ENCODE measurements at places on chromosomes 4 and X.

GRCh38 chrX:151912780-151913179 is at the start of gene MAGEA4:
TSS of gene MAGEA4 (plus strand) at chrX:151912889. CDS start at chrX:151923665, 10,776 bp downstream.
- DNase-seq = no peak

- no peak for DNase-seq
Measured at GRCh38 chr4:24809815-24810405, 14.5 kb downstream of the SOD3 start.

GRCh38 chr4:10688022-10688421 is 3.5 kb upstream of the CLNK start:
- DNase-seq = no peak

DNA sequence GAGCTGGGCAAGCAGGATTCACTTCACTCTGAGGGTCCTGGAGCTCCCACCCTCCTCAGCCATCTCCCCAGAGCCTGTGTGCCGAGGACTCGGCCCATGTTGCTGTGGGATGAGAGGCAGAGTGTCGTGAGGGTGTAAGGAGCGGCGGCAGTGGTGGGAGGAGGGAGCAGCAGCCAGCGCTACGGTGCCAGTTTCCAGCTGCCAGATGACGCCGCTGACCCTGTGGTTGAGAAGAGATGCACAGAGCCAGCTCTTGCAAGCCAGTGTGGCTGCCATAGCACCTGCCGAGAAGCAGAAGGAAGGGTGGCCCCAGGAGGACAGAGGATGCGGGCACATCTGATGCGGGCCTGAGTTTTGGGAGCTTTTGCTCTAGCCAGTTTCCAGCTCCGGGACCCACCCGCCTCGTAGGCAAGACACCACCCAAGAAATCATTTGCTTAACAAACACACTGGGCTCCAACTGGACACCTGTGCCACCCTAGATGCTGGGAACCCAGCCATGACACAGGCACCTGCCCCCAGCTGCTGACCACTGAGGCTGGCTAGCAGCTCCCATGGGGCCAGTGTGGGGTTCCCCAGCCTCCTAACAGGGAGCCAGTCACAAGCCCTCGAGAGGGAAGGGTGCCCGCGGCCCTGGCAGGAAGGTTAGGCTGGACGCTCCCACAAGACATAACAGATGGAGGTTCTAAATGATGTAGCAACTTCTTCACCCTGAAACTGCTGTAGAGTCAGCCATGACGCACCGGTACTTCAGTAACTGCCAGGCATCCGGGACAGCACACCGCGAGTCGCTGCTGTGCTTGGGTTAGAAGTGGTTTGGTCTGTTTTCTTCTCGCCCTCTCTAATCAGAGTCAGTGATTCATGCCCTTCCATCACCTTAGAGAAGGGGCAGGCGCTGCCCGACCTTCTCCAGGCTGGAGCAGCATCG is 8.9 kb downstream of the MSANTD1 start:
- no peak for DNase-seq

DNA sequence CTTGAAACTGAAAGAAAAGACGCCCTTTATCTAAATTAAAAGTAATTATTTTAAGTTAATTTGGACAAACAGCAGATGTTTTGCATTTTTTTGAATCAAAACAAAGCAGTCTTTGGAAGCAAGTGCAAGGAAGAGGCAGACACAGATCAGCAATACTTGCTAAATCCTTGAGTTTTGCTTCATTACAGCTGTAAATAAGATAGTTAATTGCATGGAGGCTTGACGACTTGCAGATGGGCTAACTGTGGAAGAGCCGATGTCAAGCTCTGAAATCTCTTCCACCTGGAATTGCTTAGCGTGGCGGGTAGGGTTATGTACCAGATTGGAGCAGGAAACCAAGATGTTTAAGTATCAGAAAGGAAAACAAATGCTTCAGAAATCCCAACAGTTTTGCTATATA is 148.8 kb downstream of the POLA1 start:
- no peak for DNase-seq

GRCh38 chr4:24195991-24196736 is 306.3 kb upstream of the PPARGC1A start:
- DNase-seq = no peak

DNA sequence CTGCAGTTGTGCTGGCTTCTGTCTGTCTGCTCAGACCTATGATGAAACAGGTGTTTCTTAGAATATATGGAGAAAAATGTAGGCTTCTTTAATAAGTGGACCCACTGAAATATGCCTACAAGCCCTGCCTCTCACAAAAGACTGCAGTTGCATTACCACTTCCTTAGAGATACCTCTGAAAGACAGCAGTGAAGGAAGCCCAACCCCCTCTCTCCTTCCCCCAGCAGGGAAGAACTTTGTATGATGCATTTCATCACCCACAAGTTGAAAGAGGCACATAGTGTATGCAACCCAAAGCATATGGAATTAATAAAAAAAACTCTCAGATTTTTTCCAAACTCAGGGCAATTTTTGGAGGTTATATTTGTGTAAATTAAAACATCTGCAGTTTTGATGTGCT is 916.7 kb downstream of the TECRL start:
- DNase-seq = no peak

- no peak for DNase-seq
Measured at GRCh38 chrX:13223868-13224567, 95.8 kb downstream of the ATXN3L start.

GRCh38 chr4:106864231-106864630 is 171.9 kb downstream of the DKK2 start:
- DNase-seq = no peak

- no peak for DNase-seq
Measured at GRCh38 chrX:31036895-31037294, 34.9 kb downstream of the FTHL17 start.

GRCh38 chrX:102723456-102723855 is 2.9 kb downstream of the GPRASP3 start:
- no peak for DNase-seq

- DNase-seq = no peak
Measured at GRCh38 chr4:189600718-189601435, 339.8 kb upstream of the FRG1 start.

DNA sequence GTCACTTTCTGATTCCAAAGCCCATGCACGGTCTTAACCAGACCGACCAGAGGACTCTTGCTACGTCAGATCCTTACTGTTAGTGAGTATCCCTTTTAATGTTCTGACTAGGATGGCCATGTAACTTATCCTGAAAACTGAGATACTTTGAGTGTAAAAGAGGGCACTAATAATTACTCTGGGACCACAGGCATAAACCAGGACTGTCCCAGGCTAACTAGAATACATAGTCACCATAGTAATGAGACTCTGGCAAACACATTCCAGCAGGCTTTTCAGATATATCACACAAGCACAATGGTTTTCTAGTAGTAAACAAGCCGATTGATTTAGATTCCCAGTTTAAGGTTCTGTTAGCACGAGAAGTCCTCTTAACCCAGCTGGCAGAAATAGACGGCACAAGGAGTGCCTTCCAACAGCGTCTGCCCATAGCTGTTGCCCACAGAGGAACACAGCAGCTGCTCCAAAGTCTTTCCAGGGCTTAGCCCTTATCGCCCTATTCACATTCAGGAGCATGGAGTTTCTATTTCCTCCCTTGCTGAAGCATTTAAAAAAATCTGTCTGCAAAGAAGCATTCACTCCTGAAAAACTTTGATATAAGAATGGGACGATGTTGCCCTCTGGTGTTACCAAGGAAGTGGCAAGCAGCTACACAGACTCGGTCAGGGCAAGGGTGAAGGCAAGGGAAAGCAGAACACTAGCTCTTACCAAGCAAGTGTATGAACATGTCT is 92.4 kb downstream of the CXCL13 start:
- DNase-seq = no peak

GRCh38 chr4:79160962-79161361 is 164.9 kb downstream of the NAA11 start:
- DNase-seq = no peak

DNA sequence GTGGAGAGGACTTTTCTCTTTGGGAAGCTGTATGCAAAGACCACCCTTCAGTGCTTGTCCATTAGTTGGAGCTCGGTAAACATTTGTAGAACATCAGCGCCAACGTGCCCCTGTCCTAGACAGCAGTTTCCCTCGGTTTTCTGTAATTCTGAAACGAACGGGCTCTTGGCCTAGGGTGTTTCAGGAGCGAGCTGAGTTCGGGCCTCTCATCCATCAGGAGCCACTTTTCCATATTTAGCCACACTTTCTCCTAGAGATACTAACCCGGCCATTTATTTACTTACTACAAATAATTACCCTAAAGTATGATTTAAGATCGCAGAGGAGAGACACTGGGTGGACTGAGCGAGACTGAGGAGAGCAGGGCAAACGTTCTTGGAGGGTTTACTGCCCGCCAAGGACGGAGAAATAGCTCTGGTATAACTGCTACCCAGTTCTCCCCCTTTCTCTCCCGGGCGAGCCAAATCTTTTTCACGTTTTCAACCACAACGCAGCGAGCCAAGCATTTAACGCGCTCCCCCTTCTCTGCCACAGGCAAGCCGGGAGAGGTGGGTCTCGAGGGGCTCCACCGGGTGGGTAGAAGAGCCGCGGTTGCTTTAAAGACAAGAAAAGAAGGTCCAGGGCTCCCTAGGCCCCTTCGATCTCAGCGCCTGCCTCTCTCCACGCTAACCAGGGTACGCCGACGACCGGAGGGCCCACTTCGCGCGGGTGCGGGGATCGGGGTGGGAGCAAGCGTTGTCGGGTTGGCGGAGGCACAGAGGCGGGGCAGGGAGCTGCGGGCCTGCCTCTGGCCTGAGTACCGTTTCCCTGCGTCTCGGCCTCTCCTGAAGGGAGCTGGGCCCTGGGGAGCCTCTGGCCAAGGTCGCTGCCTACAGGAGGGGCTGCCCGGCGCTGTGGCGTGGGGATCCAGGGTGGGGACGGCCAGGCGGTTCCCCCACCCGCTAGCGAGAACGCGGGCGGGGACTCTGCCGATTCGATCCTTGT is 10.8 kb upstream of the PITX2 start:
- DNase-seq = no peak

- DNase-seq = no peak
Measured at GRCh38 chrX:97898798-97899197, 1015.1 kb downstream of the RPA4 start.

DNA sequence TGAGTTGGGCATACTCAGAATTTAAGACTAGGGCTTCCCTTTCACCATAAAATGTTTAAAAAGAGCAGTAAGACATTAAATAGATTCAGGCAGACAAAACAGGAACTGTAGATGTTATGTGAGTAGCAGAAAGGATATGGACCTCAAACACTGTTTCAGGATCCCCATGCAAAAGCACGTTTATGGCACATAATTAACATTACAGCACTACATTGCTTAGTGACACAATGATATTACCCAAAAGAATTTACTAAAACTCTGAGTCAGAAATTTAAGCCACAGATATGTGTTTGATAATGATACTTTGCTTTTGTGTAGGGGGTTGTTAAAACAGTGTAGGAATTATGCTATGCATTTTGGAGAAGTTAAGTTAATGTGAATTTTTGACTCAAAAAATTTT is 266.3 kb downstream of the PDGFC start:
- DNase-seq = no peak

GRCh38 chr4:13285336-13285735 is 198.8 kb downstream of the RAB28 start:
- no peak for DNase-seq

DNA sequence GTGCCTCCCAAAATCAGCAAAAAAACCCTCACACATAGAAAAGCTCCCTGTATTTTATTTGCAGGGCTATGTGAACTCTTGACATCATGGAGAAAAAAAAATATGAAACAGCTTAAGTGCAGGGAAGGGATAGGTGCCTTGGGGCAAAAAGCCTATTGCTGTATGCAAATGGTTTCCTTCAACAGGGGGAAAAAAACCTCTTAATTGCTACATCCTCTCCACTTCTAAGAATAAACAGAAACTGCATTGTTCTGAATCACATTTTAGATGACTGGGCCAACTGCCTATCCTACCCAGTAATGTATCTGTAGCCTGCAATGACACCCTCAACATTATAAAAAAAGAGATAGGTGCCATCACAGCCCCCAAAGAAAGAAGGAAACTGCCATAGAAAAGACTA is 229.4 kb upstream of the GALNTL6 start:
- no peak for DNase-seq

DNA sequence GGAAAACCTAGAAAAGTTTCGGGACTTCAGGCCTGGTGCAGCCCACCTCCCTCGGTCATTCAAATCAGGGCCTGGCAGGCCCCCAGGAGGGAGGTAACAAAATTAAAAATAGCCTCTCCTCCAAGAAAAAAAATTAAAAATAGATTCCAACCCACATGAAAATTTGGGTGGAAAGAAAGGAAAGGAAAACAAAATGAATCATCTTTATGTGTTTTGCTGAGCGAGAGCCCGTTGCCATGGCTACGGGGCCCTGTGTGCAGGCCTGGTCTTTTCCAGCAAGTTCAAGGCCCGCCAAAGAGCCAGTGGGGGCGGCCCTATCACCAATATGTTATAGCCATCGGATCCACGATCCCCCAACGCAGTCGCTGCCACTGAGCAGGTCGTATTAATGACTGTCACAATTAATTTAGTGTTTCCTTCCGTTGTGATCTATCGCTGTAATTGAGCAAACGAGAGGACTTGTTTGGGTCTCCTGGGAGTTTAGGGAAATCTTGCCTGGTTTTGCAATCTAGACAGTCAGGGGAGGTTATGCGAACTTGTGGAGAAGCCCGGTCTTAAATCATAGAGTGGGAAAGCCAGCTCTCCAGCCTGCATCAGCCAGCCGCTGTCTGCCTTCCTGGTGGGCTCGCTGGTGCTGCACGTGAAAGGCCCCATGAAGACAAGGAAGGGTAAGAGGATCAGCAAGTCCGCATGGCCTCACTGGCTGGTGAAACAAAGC is 452.4 kb downstream of the BCOR start:
- no peak for DNase-seq

DNA sequence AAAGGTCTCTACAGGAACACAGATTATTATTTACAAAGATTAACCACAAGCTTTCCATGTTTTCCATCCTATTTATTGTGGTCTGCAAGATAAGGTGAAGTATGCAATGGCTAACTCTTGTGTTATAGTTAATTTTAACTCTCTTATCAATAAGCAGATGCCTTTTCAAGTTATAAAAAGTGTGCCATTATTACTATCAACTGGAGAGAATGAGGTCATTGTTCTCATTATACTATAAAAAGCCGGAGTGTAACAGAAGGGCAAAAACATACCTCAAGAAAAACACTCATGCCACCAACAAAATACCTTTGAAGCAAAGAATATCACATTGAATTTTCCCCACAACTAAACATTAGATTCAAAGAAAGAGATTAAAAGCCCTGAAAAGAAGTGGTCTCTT is 52.0 kb upstream of the SORBS2 start:
- no peak for DNase-seq

DNA sequence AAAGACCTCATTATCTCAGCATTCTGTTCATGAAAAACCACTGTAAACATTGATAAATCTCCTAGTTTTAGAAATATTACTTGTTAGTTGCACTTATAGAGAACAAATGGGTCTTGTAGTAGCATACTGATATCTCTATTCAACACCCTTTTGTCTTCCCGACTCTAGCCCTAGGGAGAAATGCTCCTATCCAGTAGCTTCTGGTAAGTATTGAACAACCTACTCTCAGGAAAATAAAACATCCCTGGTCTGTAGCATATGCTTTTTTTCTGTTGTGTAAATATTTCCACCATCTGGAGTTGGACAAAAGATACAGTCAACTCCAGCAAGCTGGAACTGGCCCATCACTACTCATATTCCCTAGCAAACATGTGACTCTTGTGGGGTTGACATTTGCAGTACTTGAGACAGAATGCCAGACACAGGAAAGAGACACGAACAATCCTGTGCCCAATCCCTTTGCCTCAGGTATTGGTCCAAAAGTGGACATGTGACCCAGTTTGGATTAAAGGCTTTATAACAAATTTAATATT is 188.2 kb downstream of the GC start:
- DNase-seq = no peak

- DNase-seq = no peak
Measured at GRCh38 chr4:48329976-48330375, 11.4 kb upstream of the SLAIN2 start.

Measured in CD4-positive, alpha-beta T cell treated with Interleukin-1 beta for 1 hour (primary cell).